Effector CD8-positive, alpha-beta T cell (primary cell): ENCODE measurements at places on chromosomes 1 and 21.

DNA sequence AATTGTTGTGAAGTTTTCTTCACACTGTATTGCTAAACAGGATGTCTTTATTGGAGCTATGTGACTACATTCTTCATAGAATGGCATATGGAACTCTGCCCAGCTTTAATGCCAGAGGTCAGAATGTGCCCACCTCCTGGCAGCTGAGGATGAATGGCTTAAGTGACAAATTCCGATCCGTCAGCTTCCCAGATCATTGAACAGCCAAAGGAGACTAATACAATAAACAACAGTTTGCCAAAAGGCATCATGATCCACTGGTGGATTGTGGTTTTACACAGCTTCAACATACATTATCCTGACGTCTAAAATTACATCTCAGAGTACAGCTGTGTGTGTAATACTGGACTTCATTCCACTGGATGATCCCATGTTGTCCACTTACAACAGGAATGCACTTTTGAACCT lies 68.7 kb upstream of the C1orf105 start:
- no peak for DNase-seq

DNA sequence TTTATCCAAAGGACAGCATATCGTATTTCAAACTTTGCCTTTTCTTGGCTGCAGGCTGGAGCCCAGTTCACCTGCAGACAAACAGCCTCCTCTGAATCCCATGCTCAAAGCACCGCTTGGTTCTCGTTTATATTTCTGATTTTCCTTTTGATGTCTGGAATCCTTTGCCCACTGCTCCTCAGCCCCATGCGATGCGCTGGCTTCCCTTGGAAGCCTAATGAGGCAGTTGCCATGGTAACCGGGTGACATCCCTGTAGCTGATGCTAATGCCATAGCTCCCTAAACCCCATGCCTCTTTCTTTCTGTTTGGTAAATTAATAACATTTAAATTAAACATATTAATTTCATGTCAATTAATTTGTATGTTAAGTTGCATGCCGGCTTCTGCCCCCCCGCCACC lies 327.1 kb downstream of the PRDM2 start:
- no peak for DNase-seq

DNA sequence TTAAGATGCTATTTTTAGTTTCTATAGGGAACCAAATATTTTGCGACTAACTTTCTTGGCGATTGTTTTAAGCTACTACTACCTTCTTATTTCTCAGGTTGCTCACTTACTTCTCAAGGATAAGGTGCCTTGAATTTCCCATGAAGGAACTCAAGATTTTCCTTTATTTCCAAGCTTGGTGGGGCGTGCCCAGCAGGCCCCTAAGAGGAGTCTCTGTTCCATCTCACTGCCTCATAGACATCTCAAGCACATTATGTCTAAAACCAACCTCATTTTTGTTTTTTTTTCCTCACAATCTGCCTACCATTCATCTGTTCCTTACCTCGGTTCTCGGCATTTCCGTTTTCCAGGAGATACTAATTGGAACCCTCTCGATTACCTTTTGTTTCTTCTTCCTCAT lies 421.9 kb downstream of the DISC1 start:
- no peak for DNase-seq

- DNase-seq, result no peak
Measured at GRCh38 chr1:247627951-247628350, 22.6 kb downstream of the OR2G3 start.

GRCh38 chr1:244603498-244603897 lies 49.4 kb upstream of the DESI2 start:
- DNase-seq, result no peak

GRCh38 chr1:183903101-183903500 lies 98.2 kb downstream of the RGL1 start:
- no peak for DNase-seq

GRCh38 chr1:10253149-10253548 lies 42.8 kb downstream of the KIF1B start:
- DNase-seq, result no peak

- no peak for DNase-seq
Measured at GRCh38 chr1:244350027-244350426, 101.7 kb downstream of the ADSS2 start.

GRCh38 chr1:94607398-94607797 lies 65.8 kb upstream of the F3 start:
- no peak for DNase-seq

GRCh38 chr1:10209905-10210810 lies at the start of gene KIF1B:
TSS of gene KIF1B (plus strand) at chr1:10210570. CDS start at chr1:10232329, 21,759 bp downstream.
- DNase-seq, result peak; percentile 95

DNA sequence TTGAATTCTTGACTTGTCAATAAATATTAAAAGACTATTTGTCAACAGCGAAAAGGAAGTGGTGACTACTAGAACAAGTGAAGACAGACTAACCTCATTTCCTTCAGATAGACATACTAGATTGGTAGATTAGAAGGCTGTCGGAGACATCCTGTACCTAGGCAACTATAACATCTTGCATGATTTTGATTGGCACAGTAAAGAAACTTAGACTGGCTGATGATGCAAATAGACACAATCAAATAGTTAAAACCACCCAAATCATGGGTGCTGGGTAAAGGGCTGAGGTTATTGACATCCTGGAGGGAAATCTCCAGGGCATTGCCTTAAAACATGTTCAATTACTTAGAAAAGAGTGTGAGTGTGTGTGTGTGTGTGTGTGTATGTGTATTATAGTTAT lies 85.9 kb upstream of the EDEM3 start:
- DNase-seq, result no peak

- DNase-seq, result no peak
Measured at GRCh38 chr1:245679821-245680780, 525.3 kb downstream of the KIF26B start.

GRCh38 chr1:30744060-30744756 lies 13.4 kb downstream of the LAPTM5 start:
- DNase-seq, result no peak

- no peak for DNase-seq
Measured at GRCh38 chr1:222940095-222940494, 125.3 kb downstream of the DISP1 start.

GRCh38 chr1:2179283-2180013 lies 15.1 kb downstream of the FAAP20 start:
- no peak for DNase-seq

DNA sequence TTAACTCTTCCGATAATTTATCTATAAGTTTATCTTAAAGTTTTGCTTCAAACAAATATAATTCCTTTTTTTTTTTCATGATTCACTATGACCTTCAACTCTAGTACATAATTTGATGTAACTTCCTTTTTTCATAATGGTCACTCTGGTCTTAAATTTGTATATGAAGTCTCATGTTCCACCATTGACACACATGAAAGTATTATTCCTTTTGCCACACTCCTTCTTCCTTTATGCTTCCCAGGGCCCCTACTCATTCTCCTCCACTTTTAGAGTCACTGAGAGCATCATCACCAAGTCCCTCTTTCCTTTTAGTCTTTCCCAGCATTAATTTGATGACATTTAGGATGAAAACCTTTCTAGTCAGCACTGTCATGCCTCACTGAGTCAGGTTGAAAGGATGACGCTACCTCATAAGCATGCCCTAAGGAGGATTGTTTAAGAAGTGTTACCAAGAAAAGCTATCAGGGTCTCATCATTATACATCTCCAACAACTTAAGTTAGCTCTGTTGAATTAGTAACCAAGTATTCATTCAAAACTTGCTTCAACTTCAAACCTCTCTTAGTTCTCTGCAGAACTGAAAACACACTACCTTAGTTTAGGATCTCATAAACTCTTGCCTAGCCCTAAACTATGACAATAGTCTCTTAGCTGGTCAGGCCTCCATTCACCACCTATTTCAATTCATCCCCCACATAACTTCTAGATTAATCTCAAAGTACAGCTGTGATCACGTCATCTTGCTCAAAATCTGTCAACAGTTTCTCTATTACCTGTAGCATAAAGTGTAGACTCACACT lies 14.5 kb downstream of the AUNIP start:
- DNase-seq, result no peak

GRCh38 chr1:102757363-102757762 lies 351.0 kb downstream of the COL11A1 start:
- DNase-seq, result no peak

- DNase-seq, result no peak
Measured at GRCh38 chr1:227739636-227740035, 4.4 kb downstream of the SNAP47 start.

GRCh38 chr1:24875991-24876506 lies 54.0 kb downstream of the RUNX3 start:
- DNase-seq, result no peak

DNA sequence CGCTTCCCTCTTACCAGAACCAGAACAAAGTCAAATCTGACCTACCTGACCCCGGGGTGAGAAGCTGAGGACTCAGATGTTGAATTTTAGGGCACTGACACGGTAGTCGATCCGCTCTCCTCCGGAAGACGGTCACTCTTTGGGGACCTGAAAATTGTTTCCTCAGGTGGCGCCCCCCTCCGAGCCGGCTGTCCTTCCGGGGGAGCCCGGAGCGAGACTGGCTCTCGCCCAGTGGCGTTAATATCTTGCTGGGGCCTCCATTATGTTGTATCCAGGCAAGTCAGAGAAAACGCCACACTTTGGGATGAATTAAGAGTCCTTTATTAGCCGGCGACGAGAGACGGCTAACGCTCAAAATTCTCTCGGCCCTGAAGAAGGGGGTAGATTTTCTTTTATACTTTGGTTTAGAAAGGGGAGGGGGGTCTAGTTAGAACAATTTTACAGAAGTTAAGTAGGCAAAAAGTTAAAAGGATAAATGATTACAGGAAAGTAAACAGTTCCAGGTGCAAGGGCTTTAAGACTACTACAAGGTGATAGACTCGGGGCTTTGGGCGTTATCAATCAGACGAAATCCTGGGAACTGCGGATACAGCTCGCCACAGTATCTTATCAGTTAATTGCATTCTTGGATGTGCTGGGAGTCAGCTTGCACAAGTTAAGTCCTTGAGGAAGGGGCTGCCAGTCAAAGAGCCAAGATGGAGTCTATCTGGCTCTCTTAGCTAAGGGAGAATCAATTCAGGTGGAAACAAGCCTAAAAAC lies 269.5 kb downstream of the DSCAM start:
- DNase-seq, result no peak

DNA sequence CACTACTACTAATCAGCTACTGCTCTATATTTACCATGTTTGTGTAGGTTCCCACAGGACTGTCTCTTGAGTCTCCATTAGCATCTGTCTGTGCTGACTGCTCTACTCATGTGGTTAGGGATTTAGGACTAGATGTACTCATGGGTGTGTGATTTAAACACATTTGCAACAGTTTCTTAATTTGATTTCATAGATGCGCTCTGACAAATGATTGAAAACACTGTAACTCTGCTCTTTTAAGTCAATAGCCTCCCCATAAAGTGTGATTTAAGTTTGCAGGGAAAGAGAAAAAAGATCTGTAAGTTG lies 809.3 kb downstream of the NCAM2 start:
- DNase-seq, result no peak

DNA sequence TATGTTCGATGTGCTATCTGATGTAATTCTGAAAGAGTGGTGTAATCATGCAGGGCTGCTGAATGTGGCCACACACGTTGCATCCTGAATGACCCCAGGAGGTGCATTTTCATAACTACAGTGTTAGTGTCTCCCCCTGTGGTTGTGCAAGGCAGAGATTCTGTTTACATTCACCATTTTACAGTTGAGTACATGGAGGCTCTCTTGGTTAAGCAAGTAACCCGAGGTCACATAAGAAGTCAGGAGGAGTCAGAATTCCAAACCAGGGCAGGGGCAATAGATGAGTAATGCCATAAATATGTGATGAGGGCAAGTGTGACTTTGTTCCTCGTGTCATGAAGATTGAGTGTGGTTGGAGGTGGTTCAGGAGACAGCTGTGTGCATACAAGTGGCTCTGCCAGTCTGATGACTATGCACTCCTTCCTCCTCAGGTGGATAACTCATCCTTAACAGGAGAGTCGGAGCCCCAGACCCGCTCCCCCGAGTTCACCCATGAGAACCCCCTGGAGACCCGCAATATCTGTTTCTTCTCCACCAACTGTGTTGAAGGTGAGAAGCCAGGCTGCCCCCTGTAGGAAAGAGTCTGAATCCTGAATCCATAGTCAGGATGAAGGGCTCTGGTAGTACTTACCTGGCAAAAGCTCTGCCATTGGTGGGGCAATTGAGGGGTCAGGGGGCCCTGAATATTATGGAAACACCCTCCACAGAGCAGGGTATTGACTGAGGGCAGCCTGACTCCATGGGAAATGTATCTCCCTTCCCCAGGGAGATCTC lies 9.3 kb downstream of the ATP1A2 start:
- no peak for DNase-seq

- no peak for DNase-seq
Measured at GRCh38 chr21:35779690-35780570, 280.4 kb downstream of the SETD4 start.

- DNase-seq, result no peak
Measured at GRCh38 chr1:228017356-228018124, 10.7 kb downstream of the WNT3A start.

GRCh38 chr1:36942148-36942547 lies 92.2 kb downstream of the GRIK3 start:
- DNase-seq, result no peak

- no peak for DNase-seq
Measured at GRCh38 chr1:11394592-11395245, 84.2 kb upstream of the DISP3 start.

DNA sequence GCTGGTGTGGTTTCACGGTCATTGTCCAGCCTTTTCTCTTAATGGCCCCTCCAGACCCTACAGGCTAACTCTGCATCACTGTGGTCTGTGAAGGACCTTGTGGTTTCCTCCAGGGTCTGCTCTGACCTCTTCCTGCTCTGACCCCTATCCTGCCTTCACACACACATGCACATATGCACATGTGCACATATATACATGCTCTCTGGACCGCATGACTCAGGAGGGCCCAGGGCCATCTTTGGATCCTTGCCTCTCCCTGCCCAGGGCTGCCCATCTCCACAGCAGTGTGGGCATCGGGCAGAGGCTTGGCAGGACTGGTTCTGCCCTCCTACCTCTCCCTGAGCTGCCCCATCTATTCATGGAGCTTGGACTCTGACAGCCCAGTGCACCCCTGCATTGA lies 510.9 kb downstream of the PTPRU start:
- DNase-seq, result no peak

GRCh38 chr1:231161667-231162296 lies at the start of gene TRIM67:
TSS of gene TRIM67 (plus strand) at chr1:231162058. CDS start at chr1:231162970, 912 bp downstream.
- DNase-seq, result no peak

GRCh38 chr1:212645546-212646543 lies 37.3 kb downstream of the ATF3 start:
- DNase-seq, result no peak
